ENCODE measurements at places on chromosomes 5 and 9.
A peak's percentile ranks its signal among the peaks of the same experiment; 100 is the strongest.

DNA sequence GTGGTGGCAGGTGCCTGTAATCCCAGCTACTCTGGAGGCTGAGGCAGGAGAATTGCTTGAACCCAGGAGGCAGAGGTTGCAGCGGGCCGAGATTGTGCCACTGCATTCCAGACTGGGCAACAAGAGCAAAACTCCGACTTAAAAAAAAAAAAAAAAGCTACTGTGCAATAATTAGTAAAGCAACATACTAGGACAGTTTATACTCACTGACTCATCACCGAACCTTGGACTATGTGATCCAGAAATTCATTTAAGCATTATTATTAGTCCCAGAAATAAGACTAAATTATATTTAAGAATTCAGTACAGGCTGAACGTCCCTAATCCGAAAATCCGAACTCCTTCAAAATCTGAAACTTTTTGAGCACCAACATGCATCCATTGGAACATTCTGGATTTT is 37.8 kb downstream of the GOLPH3 start:
- no peak for DNase-seq

- DNase-seq = peak; percentile 30
Measured at GRCh38 chr9:109213285-109214121, 46.5 kb upstream of the FRRS1L start.

GRCh38 chr9:104232781-104233341 is 138.8 kb downstream of the SMC2 start:
- DNase-seq = no peak

GRCh38 chr5:76192837-76193236 is 109.7 kb downstream of the SV2C start:
- no peak for DNase-seq

Data from left ventricle myocardium inferior (tissue), 1 donor.